ENCODE measurements at places on chromosomes 12 and 14.

GRCh38 chr14:29311983-29312382 is 545.4 kb downstream of the FOXG1 start:
- no peak for DNase-seq

DNA sequence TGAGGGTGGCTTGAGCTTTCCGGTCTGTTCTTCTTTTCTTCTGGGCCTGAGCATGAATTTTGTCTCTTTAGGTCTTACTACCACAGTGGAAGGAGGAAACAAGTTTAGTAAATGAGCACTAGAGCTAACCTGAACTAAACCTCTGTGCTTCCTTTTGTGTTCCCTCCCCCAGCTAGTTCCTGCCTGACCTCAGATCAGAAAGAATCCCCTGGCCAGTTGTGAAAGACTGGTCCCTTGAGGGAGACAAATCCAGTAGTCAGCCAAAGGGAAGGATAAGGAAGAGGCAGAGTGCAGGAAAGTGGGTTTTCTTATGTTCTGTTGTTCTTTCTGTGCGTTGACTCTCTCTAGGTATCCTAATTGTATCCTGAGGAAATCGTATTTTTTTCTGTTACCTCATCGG is 17.5 kb downstream of the ZNF664 start:
- no peak for DNase-seq

GRCh38 chr12:21697904-21698630 is 40.4 kb upstream of the LDHB start:
- no peak for DNase-seq

GRCh38 chr14:102754370-102755262 is 22.6 kb upstream of the TRAF3 start:
- DNase-seq, result no peak

DNA sequence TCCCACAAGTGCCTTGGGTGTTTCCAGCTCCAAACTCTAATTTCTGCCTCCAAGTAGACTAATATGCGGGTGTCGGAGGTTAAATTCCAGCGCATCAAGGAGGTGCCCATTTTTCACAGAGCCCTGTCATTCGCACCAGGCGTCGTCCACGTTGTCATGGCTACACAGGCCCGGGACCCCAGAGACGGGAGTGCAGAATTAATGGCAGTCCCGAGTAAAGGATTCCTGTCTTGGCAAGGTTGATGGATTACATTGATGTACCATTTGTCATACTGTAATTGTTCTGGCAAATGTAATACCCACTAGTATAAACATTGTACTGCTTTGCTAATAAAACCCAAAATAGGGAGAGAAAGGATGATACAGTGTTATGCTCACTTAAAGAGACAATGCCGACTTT is 222.9 kb upstream of the MYL2 start:
- no peak for DNase-seq

DNA sequence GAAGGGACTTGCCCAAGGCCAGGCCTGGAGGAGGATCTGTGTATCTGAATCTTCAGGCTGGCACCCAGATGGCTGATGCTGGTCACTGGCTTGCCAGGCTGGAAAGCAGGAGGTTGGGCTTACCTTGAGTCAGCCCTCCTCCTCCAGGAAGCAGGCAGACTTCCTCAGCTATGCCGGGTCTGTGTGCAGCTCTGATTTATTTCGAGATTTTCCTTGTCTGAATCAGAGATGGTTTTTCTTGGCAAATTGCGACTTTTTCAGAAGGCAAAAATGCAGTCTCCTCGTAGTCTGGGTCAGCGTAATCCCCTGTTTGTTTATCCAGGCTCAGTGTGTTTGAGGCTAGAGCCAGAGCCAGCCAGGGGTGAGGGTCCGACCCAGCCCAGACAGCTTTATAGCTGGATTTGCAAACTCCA is 48.9 kb downstream of the SMOC1 start:
- DNase-seq, result no peak

GRCh38 chr12:62840806-62841205 is 94.1 kb downstream of the PPM1H start:
- no peak for DNase-seq

DNA sequence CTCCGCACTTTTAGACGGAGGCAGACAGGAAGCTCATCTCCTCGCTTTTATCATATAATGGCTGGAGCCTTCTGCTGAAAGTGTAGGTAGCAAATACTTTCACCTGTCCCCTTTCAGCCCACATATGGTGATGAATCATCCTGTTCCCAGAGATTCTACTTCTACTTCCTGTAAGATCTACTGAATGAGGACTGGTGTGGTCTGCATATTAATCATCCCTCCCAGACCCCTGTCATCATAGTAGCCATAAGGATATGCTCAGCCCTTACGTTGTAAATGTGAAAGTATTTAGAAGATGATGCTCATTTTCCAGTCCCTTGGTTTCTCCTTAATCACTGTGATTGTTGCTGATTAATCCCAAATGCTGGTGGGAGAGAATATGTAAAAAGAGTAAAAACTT is 268.2 kb upstream of the GRIP1 start:
- DNase-seq, result no peak

DNA sequence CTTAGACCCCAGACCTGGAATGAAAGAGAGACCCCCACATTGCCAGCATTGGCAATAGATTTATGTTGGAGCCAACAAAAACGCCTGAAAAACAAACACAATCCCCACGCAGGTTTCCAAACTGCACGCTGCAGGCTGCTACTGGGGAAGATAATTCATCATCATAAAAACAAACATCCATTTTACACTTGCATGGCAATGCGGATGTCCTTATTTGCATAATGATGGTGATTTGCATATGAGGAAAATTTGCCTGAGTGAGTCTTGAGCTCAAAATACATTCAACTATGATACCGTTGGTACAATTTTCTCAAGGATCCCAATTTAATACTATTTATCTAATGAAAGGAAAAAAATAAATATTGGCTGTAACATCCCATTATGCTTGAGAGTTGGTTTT is 33.6 kb upstream of the TMEM132D start:
- no peak for DNase-seq

- peak; percentile 75 for DNase-seq
Observed at GRCh38 chr14:61750708-61751474, 11.3 kb upstream of the SNAPC1 start.

- peak; percentile 74 for DNase-seq
Observed at GRCh38 chr12:4134448-4135263, 138.9 kb upstream of the CCND2 start.

- no peak for DNase-seq
Observed at GRCh38 chr14:101887219-101887618, 77.2 kb upstream of the DYNC1H1 start.

- DNase-seq, result no peak
Observed at GRCh38 chr12:96045566-96045965, 10.2 kb upstream of the LTA4H start.

- no peak for DNase-seq
Observed at GRCh38 chr12:20507711-20508110, 139.4 kb downstream of the PDE3A start.

- no peak for DNase-seq
Observed at GRCh38 chr12:124647316-124647715, 79.9 kb upstream of the NCOR2 start.

DNA sequence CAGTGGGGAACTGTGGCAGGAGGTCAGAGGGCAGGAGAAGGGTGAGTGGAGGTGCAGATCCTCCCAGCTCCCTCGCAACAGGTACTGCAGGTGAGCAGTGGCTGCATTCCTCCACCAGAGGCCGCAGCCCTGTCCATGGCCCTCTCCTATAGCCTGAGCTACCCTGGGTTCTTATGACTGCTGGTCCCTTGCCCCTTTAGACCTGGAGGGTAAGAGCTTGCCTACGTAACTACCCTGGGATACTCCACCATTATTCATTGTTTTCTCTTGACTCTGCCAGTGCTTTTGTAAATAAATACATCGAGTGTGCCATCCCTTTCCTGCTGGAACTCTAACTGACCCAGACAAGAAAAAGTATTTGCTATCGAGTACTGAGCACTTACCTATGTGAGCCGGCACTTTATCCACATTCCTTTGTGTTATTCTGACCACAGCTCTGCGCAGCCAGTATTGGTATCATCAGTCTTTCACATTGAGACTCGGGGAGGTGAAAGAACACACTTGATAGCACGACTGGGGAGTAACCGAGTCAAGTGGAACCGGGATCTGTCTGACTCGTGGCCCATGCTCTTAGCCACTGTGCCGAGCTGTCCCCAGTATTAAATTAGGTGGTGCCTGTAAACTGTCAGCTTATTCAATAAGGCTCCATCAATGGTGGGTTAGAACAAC is 38.5 kb downstream of the LTBP2 start:
- no peak for DNase-seq

GRCh38 chr12:129997239-129997638 is 93.4 kb upstream of the TMEM132D start:
- no peak for DNase-seq

Data from ecto neural progenitor cell (in vitro differentiated cells).